Astrocyte (in vitro differentiated cells and primary cell): ENCODE measurements at places on chromosomes 6 and 20.

DNA sequence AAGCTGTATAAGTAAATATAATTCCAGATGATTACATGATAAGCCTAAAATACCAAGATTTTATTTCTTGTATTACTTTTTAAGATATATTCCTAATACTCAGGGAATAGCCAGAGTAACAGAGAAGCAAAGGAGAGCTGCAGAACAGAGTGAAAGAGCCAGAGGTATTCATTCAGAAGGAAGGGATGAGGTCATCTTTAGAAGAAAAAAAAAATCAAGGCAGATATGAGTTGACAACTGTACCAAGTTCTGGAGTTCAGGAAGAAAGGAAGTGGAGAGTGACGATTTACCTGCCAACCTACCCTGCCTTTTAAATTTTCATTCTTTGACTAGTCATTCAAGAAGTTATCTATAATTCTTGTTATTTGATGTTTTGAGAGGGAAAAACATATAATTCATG lies 28.8 kb upstream of the NHSL1 start:
- no peak for DNase-seq

DNA sequence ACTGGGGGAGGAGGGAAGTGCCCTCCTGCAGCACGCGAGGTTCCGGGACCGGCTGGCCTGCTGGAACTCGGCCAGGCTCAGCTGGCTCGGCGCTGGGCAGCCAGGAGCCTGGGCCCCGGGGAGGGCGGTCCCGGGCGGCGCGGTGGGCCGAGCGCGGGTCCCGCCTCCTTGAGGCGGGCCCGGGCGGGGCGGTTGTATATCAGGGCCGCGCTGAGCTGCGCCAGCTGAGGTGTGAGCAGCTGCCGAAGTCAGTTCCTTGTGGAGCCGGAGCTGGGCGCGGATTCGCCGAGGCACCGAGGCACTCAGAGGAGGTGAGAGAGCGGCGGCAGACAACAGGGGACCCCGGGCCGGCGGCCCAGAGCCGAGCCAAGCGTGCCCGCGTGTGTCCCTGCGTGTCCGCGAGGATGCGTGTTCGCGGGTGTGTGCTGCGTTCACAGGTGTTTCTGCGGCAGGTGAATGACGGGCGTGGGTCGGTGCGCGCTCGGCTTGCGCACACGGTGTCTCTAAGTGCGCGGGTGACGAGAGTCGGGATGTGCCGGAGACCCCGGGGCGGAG lies at the start of gene CDKN1A:
Gene CDKN1A, plus strand, starts transcription at position 227 of the 555 bp plus-strand sequence. CDS start 5,388 bp downstream, outside the sequence.
- peak; percentile 78 for DNase-seq

- DNase-seq: no peak
Observed at GRCh38 chr6:16493802-16494201, 255.4 kb downstream of the GMPR start.

GRCh38 chr6:70150521-70150920 lies 152.4 kb downstream of the COL9A1 start:
- DNase-seq: no peak

GRCh38 chr20:58583176-58583575 lies 67.9 kb upstream of the STX16 start:
- peak; percentile 28 for DNase-seq

GRCh38 chr20:61322151-61322865 lies 70.2 kb downstream of the CDH4 start:
- no peak for DNase-seq

DNA sequence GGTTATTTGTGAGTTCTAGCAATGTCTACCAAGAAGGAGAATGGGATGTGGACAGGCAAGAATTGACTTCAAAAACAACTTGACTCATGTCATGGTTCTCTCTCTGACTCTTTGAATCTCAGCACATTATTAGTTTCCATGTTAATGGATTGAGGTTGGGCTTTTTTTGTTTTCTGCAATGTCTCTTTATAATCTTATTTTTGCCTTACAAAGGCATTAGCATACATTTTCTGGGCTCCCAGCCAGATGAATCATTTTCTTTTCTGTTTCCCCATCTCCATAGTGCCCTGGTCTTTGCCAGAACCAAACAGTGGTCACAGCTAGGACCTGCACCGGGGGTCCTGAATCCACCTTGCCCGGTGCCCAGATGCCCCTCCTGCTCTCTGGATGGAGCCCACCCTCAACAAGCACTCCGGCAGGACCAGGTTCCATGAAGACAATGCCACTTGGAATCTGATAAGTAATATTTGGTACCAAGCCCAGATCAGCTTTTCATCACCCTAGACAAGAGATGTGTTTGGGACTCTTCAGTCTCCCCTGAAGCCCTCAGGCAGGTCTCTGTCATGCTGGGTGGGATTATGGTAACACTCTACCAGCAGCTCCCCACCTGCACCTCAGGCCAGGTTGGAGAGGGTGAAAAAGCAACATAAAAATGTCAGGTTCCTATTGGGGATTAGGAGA lies 266.7 kb upstream of the SULF2 start:
- DNase-seq: peak; percentile 86

DNA sequence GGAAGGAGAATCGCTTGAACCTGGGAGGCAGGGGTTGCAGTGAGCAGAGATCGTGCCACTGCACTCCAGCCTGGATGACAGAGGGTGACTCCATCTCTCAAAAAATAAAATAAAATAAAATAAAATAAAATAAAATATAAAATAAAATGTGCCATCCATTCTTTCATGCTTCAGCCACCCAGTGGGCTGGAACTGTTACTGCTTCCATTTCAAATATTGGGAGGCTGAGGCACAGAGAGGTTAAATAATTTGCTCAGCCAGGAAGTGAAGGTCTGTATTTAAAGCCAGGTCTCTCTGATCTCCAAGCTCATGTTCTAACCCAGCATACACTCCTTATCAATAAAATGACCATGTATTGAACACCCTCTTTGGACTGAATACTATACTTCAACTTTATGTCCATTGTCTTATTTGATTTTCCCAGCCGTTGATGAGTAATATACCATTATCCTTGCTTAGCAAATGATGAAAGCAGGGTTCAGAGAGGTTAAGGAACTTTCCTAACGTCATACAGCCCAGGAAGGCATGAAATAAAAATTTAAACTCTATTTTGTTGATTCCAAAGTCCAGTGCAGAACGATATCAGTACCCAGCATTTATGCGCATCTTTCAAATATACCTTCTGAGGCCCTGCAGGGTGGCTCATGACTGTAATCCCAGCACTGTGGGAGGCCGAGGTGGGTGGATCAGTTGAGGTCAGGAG lies 25.8 kb upstream of the SLC9A8 start:
- no peak for DNase-seq

DNA sequence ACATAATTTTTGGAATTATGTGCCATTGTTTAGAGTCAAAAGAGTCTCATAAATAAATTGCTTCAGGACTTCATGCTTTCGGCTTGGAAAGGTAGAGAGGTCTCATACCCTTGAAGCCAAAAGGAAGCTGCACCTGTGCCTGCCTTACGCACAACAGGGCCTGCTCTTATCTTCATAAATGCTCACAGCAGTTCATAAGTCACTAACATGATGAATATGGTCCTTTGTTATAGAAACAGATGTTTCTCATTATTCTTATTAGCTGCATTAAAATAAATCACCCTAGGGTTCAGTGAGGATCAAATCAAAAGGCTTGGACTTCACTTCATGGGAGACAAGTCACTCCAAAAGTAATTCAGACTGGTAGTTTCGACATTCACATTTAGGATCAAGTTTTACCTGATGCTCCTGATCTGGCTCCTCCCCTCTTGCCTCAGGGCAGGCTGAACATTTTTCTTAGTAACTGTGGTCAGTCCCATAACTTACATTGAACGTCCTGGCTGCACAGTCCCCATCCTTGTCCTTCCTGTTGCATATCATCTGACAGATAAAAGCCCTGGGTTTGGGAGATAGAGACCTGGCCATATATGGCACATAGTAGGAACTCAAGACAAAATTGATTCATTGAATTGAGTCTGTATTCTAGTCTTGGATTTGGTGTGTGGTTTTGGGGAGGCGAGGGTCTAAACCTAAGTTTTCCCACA lies 20.7 kb upstream of the SH3BGRL2 start:
- peak; percentile 49 for DNase-seq

DNA sequence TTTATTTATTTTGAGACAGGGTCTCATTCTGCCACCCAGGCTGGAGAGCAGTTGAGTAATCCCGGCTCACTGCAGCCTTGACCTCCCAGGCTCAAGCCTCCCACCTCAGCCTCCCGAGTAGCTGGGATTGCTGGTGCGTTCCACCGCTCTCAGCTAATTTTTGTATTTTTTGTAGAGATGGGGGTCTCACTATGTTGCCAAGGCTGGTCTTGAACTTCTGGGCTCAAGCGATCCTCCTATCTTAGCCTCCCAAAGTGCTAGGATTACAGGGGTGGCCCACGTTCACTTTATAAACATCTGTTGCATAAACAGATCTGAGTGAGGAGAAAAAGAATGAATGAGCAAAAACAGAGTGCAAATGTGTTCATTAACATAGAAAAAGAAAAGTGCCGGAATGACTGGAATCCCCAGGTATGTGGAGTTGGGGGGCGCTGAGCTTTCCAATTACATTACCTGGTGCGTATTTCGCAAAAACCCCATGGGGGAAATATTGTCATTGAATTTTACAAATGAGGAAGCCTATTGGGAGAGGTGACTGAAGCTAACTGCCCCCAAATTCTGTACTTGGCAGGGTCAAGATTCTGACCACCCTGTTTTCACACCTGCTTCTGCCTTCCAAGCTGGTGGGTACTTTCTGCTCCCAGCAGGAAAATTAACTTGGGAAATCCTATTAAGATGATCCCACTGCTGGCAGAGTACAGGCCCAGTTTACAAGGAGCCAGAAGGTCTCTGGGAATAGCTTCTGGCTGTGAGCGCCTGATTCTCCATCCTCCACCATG lies 207.7 kb upstream of the JARID2 start:
- no peak for DNase-seq

GRCh38 chr20:879626-880025 lies 36.5 kb downstream of the ANGPT4 start:
- no peak for DNase-seq

GRCh38 chr20:64057628-64058498 lies 5.1 kb upstream of the TCEA2 start:
- no peak for DNase-seq

DNA sequence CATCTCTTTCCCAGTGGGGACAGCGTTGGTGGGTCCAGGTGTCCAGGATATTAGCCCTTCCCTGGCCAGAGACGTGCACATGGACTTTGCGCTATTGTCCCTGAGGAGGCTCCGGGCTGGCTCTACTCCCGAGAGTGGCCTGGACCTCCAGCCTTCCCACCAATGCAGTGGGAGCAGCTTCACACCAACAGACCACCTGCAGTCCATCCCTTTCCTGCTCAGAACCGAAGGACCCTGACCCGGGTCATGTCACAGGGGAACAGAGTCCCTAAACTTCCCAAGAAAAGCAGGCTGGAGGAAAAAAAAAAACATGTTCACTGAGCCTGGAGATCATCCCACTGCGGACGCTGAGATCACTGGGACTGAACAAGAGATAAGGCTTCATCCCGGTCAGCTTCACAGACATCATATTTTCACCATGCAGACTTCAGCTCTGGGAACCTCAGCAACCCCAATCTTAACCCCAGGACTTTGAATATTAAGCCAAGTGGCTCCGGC lies 18.3 kb downstream of the ZMYND8 start:
- DNase-seq: no peak

DNA sequence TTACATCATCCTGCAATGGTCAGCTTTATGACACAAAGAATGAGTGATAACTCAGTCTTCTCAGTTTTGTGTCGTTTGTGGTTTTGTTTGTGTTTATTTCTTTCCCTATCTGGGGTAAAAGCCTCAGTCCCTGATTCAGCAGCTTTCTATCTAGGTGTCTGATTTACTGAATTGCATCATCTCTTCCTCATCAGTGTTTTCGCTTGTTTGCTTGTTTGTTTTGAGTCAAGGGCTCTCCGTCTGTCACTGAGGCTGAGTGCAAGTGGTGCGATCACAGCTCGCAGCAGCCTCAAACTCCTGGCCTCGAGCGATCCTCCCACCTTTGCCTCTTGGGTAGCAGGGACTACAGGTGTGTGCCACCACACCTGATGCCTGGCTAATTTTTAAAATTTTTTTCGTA lies 548.9 kb downstream of the PRKN start:
- no peak for DNase-seq

GRCh38 chr6:118649918-118650581 lies 1.3 kb downstream of the CEP85L start:
- peak; percentile 54 for DNase-seq

DNA sequence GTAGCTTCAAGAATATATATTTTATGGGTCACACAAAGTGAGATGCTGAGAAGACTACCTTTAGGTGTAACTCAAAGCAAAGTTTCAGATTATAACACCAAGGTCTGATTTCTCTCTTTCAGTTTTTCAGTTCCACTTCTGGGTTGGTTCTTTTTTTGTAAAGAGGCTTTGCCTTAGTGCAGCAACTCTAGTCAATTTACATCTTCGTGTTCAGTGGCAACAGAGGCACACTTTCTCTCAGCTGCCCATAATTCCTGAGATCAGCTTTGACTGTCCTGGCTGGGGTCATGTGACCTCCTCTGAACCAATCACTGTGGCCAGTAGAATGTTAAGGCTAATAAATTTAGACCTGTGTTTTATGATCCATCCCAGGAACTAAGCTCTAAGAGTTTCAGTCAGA lies 120.2 kb downstream of the TINAG start:
- no peak for DNase-seq

- DNase-seq: no peak
Observed at GRCh38 chr6:169513478-169514193, 188.2 kb downstream of the WDR27 start.

GRCh38 chr6:163608204-163608644 lies 193.7 kb downstream of the QKI start:
- DNase-seq: no peak

DNA sequence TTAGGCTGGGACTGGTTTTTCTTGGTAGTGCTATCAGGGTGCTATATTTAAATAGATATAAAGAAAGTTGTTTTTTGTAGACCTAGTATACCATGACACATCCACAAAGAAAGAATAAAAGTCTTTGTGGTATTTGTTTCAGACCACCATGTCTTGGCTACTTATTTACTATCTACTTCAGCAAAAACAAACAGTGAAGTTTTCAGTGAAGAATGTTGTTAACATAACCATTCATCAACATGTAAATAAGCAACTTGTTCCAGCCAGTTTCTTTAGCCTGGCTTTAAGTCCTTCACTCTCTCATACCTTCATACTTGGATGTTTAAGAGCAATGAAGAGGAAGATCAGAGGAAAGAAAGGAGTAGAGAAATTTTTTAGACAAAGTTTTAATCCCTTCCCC lies 624.1 kb downstream of the CD109 start:
- no peak for DNase-seq
